NCI-H524 treated with DMSO at 0.1 percent for 48 hours (cell line): ENCODE measurements at places on chromosomes 4 and X.

DNA sequence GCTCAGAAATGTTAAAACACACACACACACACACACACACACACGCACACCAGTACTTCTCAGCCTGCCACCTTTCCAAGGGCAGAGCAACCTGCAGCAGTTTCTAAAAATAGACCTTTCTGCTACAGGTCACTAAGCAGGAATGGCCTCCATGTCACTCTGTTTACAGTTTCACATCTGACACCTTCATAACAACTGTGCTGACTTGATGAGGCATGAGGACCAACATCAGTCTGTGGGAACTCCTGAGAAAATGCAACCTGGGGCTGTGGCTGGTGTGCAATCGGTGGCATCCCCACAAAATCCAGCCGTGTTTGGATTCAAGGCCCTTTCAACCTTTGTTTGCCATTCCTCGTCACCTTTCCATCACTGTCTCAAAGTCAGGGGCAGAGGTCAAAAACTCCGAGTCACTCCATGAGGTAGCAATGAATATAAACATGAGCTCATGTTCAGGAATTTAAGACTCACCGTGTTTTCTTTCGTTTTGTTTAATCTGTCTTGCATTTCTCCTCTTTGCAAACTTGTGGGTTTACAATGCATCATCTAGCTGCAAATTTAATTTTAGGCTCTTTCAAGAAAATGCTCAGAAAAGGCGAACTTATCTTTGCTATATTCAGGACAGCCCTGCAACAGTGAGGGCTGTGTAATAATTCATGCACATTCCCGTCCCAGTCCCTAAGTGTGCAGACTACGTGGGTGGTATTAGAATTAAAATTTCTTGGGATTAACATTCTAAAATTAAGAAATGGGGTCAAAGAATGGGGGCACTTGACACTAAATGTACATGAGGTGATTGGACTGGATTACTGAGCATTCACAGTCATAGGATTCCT, 135.3 kb downstream of the SHROOM3 start:
- DNase-seq: no peak

DNA sequence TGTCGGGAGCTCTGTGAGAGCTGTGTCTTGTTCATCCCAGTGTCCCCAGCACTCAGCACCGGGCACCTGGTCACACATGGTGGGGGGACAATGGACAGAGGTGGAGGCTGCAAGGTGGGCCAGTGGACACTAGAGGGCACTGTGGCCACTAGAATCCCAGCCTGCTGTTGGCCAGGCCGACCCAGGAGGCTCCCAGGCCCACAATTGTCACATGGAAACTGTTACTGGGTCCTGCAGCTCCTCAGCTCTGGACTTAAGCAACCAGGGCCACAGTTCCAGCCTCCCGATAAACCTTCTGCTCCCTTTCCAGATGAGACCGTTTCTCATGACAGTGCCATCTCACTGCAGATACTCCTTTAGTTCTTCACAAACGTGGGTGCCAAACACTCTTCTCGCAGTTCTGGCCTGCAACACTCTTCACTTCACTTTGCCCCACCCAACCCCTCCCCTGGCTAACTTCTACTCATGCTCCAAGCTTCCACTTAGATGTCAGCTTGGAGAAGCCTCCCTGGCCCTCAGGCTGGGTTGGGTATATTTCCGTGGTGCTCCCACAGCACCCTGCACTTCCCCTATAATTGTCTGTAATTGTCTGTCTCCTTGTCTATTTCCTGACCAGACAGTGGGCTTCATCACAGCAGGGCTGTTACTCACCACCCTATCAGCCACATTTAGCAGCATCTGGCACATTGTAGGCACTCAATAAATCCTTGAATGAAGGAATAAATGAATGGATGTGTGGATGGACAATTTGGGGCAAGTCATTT, 3.5 kb upstream of the IQSEC2 start:
- no peak for DNase-seq

- no peak for DNase-seq
Observed at GRCh38 chrX:129496625-129497024, 26.7 kb downstream of the SMARCA1 start.

DNA sequence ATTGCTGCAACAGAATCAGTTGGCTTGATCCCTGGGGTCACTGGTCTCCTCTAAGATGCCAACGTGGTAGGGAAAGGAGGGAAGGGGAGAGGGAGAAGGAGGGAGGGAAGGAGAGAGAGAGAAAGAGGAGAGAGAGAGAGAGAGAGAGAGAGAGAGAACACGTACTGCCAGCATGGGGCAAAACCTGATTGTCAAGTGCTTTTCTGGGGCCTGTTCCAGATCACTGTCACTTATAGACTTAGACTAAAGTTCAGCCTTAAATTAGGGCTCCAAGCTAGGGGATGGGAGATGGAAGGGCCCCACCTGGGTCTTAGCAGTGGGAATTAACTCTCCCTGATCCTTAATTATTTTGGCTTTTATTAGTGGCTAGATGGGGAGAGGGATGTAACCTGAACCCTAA, 12.9 kb downstream of the SHROOM4 start:
- DNase-seq: no peak

- peak; percentile 30 for DNase-seq
Observed at GRCh38 chr4:56752985-56753384, 68.5 kb downstream of the SPINK2 start.

- DNase-seq: no peak
Observed at GRCh38 chrX:141760761-141761160, 62.2 kb upstream of the SPANXD start.

GRCh38 chr4:48944756-48945241, 38.2 kb upstream of the OCIAD2 start:
- no peak for DNase-seq

GRCh38 chrX:13069771-13070416, 25.5 kb upstream of the FAM9C start:
- DNase-seq: no peak

DNA sequence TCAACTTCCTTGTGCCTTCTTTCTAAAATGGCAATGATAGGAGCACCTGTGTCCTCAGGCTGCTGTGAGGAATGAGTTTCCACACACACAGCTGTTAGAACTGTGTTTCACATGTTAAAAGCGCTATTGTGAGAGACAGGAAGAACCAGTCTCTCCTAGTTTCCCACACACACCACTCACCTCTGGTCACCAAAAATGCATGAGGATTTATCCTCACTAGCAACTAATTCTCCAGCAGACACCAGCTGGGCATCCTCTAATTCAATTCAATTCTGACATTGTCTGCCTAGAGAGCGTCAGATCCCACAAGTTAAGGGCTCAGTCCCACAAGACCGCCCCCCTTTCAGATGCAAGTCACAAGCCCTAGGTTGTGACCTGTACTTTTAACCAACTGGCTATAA, 29.0 kb upstream of the SLC2A9 start:
- no peak for DNase-seq

GRCh38 chr4:143358419-143358818, 21.7 kb downstream of the GAB1 start:
- DNase-seq: no peak

- DNase-seq: no peak
Observed at GRCh38 chr4:92091335-92091734, 212.4 kb upstream of the GRID2 start.

DNA sequence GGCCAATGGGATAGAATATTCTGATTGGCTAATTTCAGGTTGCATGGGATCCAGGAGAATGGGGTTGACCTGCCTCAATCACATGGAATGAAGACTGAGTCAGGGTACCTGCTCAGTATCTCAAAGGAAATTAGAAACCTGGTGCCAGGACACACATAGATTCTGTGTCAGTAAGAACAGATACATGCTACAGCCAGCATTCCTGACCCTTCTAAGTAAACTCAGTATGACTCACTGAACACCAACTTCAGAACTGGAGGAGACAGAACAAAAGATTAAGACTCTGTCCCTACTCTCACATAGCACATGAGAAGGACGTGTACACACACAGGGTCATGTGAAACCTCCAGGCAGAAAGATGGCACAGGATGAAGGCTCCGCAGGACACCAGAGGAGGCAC, 54.5 kb downstream of the FAM184B start:
- no peak for DNase-seq

- no peak for DNase-seq
Observed at GRCh38 chr4:175418516-175418915, 393.5 kb downstream of the GPM6A start.

- DNase-seq: no peak
Observed at GRCh38 chr4:152100379-152101201, 339.8 kb upstream of the GATB start.

- DNase-seq: no peak
Observed at GRCh38 chr4:158523990-158524535, 2.4 kb downstream of the RXFP1 start.

DNA sequence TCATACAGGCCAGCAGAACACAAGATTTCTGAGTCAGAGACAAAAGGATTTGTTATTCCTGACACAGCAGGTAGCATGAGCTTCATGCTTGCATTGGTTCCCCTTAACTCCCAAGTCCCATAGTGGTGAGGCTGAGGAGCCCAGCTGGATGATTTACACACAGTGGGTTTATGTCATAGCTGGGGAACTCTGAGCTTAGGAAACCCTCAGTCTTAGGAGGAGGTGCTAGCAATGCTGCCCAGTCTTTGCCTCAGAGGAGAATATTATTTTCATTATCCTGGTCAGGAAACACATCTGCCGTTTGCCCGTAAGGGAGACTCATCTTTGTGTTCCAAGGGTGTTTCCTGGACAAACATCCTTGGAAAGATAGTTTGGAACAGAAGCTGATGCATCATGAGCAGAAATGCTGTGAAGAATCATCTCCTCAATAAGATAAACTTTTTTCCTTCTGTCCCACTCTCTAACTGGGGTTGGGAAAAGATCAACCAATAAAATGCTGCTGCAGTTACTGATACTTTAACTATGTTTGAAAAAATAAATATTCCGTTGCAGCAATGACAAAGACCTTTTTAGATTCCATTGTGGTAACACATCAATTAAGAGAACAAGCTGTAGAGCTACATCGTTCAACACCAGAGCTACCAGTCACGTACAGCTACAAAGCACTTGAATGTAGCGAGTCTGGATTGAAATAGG, 146.8 kb downstream of the DCLK2 start:
- no peak for DNase-seq

GRCh38 chrX:1809581-1809980, 194.7 kb downstream of the ASMT start:
- DNase-seq: no peak

GRCh38 chrX:10618961-10619360, 1.4 kb downstream of the MID1 start:
- DNase-seq: no peak

DNA sequence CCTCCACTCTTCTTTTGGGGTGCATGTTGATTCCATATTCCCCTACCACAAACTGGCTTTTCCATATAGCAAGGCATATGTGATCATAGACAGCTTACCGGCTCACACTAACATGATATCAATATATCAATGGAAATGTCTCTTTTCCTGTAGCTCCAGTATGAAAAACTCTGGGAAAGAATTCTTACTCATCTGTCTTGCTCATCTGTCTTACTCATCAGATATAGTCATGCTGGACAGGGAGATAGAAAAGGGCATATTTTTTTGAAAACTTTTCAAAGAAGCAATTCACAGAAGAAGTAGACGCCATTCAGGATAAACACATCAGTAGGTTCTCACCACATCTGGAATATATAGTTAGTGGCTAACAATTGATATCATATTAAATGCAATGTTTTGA, 794.7 kb downstream of the RAB28 start:
- no peak for DNase-seq
